Activated T-cell treated with anti-CD3 and anti-CD28 coated beads, Interleukin-2, amount 50 U/mL, for 72 hours (primary cell): ENCODE measurements at places on chromosomes 3 and 15. TPM values are rescaled to one million over a fixed set of nuclear protein-coding genes. Genes with fewer than 3 reads are reported as not detected.

Gene ISG20
- 102 TPM for total RNA-seq

Gene GPX1
- 124 TPM for total RNA-seq

DNA sequence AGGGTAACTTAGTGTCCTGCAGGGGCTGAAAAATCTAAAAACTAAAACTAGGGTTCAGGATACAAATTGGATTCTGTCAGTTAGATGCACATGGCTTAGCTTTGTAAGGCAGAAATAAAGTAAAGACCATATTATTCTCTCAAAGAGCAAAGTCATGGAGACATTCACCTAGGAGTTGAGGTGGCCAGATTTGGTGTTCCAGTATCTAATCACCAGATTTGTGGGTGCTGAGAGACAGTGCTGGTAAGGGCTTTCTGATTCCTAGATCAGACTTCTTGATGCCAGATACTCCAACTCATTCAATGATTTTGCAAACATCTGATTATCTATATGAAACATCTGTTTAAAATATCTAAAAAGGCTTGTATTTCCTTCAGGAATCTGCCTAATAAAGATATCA, 28.3 kb upstream of the TBC1D5 start:
- peaks cover 14% of the 10 kb centered on the region for H3K4me1 ChIP-seq
- H3K27me3 ChIP-seq, result peaks cover 28% of the 10 kb centered on the region
- no peak overlapping the region for H3K4me3 ChIP-seq
- no peak for DNase-seq
- peaks cover 2% of the 10 kb centered on the region for H3K36me3 ChIP-seq
- no peak overlapping the region for H3K27ac ChIP-seq

DNA sequence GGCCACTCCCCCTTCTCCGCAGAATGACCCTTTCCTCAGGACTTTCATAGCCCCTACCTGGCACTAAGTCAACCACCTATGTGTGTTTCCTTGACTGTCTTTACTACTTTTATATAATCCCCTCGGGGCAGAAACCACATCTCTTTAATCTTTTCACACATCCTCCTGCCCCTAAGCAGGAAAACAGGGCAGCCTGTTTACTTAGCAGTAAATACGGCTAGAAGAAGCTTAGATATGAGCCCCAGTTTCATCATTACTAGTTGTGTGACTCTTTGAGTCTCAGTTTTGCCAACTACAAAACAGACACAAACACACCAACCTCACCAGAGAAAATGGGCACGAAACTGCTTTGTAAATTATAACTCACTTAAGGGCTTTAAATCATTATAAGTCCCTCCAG, 98.3 kb downstream of the CYP19A1 start:
- no peaks in the 10 kb centered on the region for H3K36me3 ChIP-seq
- H3K4me1 ChIP-seq, result peaks cover 27% of the 10 kb centered on the region
- DNase-seq, result no peak

- H3K27me3 ChIP-seq, result no peaks in the 10 kb centered on the region
- peaks cover 15% of the 10 kb centered on the region for H3K4me1 ChIP-seq
- no peak for DNase-seq
- H3K27ac ChIP-seq, result no peak overlapping the region
- no peaks in the 10 kb centered on the region for H3K36me3 ChIP-seq
Observed at GRCh38 chr3:196214783-196215441, 1.4 kb upstream of the SLC51A start.

- peaks cover 15% of the 10 kb centered on the region for H3K4me1 ChIP-seq
- DNase-seq, result no peak
- H3K36me3 ChIP-seq, result peaks cover 11% of the 10 kb centered on the region
- H3K27me3 ChIP-seq, result peaks cover 7% of the 10 kb centered on the region
Observed at GRCh38 chr3:143100451-143100850, 19.1 kb upstream of the CHST2 start.

- no peak overlapping the region for H3K27ac ChIP-seq
- H3K4me3 ChIP-seq, result no peak overlapping the region
- peaks cover 33% of the 10 kb centered on the region for H3K27me3 ChIP-seq
- DNase-seq, result no peak
- H3K4me1 ChIP-seq, result peaks cover 10% of the 10 kb centered on the region
Observed at GRCh38 chr15:39172380-39173281, 408.2 kb upstream of the THBS1 start.
